Mesothelial cell of epicardium (in vitro differentiated cells): ENCODE measurements at places on chromosomes 3 and 15.

DNA sequence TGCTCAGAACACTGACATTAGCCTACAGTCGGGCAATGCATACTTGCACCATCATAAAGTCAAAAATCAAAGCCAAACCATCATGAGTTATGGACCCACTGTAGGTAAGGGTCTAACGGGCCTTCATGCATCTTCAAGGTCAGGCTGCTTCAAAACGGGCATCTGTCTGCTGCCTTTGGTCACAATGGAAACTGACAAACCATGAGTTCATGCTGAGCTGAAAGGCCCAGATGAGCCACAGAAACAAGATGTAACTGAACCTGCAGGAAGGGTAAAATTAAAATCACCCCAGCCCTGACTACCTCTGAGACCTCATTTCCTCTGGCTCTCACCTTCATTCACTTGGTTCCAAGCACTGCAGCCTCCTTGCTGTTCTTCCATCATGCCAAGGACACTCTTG is 143.8 kb downstream of the ERC2 start:
- DNase-seq = no peak

- no peak for DNase-seq
Measured at GRCh38 chr3:120608506-120608905, 12.4 kb downstream of the NDUFB4 start.

DNA sequence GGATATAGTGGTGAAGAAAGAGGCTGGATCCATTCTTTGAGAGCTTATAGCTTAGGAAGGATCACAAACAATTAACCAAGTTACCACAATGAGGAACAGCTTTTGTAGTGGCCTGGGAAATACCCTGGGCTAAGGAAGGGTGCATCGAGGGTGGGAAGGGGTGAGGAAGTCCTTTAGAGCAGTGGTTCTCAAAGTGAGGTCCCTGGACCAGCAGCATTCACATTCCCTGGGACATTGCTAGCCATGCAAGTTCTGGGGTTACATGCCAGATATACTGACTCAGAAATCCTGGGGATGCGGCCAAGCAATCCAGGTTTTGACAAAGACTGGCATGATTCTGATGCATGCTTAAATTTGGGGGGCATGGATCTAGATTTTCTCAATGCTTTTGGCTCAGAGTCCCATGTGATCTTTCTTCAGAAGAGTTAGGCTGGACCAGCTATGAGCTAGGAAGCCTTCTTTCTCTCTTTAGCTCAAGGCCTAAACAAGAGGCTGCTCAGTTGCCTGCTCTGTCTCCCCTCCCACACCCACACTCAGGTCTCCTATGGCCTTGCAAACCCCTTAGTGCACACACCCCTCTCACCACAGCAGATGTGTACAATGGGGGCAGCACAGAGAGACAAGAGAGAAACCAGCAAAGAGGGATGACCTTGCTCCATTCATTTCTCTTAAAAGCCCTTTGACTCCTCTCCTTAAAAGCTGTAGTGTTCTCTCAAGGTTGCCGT is 1.8 kb upstream of the CCR1 start:
- no peak for DNase-seq

GRCh38 chr3:87949189-87949878 is 109.5 kb downstream of the CGGBP1 start:
- DNase-seq = no peak

DNA sequence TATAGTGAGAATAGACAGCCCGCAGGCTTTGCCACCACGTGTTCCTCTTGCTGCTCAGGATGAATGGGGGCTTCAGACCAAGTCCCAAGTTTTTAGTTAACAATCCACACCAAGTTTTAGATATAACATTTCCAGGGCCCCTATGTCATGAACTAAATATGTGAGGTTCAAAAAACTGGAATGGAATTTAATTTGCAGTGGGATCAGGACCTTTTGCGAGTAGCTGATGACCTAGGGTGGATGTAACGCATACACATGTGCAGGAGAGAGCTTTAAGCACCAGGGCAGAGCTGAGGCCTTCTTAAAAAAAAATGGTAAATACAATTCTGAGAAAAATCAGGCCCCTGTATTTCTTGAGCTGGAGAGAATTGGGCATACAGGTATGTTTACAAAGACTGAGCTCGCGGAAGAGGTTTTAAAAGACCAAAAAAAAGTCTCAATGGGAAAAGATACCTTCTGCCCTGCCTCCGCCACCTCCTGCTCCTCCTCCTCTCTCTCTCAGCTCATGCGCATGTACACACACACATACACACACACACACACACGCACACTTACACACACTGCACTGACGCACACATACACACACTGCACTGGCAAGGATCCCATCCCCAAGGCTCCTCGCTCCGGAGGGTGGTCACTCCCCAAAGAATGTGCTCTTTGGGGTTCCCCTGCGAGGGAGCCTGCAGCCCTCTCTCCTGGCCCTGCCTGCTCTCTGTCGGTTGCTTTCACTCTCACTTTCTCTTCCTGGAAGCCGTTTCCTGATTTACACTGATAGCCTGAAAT is 48.2 kb upstream of the IGF1R start:
- peak; percentile 50 for DNase-seq

DNA sequence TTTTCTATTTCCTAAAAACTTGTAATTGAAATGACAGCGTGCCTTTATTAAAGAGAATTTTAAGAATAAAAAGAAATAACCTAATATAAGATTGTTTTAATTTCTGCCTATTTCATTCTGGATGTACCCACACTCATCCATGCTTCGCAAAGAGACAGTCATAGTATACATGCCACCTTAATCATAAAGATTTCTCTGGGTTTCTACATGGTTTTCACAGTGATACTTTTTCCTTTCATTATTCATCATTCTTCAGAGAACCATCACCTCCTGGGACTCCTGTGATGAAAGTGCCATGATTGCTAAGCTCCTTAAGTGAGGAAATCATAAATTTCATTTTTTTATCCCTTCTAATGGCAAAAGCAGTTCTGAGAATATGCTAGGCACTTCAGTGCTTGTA is 4.3 kb upstream of the CCR8 start:
- DNase-seq = no peak

GRCh38 chr3:4408958-4409357 is 58.1 kb downstream of the SUMF1 start:
- DNase-seq = no peak

DNA sequence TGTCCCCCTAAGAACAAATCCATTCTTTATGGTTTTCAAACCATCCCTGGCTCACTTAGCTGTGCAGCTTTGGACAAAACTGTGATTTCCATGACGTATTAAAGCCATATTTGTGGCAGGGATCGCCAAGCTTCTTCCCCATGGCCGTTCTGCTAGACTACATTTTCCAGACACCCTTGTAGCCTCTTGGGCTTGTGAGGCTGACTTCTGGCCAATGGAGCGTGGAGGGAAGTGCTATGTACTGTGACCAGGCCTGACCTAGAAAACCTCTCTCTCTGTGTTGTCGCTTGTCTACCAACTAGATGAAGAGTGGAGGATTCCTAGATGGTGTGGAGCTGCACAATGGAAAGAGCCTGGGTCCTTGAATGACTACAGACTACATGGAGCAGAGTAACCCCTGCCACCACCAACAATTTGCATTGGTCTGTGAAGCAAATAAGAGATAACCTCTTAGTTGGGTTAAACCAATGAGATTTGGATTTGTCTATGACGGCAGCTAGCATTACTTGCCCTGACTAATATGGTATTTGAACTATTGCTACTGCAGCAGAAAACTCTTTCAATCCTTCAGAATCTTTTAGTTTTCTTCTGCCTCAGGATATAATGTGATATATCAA is 22.1 kb upstream of the MGLL start:
- no peak for DNase-seq

DNA sequence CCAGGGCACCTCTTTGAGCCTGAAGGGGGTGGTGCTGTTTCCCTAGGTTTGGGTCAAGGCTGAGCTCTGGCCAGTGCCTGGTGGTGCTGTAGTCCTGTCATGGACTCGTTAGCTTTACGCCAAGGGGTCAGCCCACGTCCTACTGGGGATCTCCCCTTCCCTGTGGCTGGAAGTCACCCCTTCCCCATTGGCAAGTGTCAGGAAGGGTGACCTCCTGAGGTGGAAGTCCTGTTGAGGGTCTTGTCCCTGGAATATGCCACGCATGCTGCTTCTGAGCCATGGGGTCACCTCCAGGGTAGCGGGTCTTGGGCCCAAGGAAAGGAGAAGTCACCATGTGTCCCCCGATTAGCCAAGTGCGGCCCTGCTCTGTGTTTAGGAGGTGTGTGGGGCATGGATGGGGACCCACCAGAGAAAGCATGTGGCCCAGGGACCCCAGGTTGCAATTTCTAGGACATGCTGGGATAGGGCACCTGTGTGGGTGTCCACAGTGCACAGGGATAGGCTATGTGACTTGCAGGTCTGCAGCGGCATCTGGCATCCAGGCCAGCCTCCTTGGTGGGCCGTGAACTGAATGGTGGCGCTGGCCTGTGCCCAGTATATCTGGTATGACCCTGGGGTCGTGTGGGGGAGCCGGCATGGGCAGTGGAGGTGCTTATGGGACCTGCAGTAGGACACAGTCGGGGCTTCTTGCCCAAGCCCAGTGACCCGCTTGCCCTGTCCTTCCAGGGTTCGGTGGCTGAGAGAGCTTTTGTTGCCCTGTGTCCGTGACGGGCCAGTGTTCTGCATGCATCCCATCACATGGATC is 226.7 kb downstream of the SNRPN start:
- peak; percentile 14 for DNase-seq
